Mesothelial cell of epicardium (in vitro differentiated cells): ENCODE measurements at places on chromosomes 5 and 9. TPM values are rescaled to one million over a fixed set of nuclear protein-coding genes. Genes with fewer than 3 reads are reported as not detected.
A peak's percentile ranks its signal among the peaks of the same experiment; 100 is the strongest.

DNA sequence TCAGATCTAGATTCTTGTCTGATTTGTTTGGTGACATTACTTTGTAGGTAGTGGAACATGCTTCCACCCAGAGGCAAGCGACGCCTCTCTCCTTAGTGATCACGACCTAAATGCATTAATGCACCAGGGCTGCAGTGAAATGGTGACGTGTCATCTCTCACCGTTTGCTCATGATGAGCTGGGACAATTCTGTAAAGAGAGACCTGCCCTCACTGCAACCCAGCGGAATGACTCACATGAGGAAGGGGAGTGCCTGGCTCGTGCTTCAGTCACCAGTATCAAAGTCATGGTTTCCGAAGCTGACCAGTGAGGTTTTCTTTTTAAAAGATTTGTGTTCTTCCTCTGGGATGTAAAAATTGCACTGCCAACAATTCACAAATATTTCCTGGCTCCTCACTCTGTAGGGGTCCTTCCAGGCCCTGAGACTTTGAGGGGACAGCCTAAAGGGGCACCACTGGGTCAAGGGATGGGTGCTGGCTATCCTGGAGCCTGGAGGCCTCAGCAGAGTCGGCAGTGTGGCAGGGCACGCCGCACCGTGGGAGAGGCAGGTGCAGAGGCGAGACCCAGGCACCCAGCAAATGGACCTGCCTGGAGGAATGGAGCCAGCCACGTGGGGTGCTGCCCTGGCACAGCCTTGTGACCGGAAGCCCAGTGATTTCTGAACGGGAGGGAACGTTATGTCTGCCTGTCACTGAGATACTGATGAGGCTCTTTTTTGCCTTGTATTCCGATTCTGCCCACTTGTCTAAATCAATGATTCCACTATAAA lies 17.3 kb downstream of the QSOX2 start:
- H3K27ac ChIP-seq = no peak overlapping the region
- H3K4me1 ChIP-seq = no peaks in the 10 kb centered on the region
- DNase-seq = no peak
- H3K36me3 ChIP-seq = peaks cover 2% of the 10 kb centered on the region
- H3K27me3 ChIP-seq = no peaks in the 10 kb centered on the region

DNA sequence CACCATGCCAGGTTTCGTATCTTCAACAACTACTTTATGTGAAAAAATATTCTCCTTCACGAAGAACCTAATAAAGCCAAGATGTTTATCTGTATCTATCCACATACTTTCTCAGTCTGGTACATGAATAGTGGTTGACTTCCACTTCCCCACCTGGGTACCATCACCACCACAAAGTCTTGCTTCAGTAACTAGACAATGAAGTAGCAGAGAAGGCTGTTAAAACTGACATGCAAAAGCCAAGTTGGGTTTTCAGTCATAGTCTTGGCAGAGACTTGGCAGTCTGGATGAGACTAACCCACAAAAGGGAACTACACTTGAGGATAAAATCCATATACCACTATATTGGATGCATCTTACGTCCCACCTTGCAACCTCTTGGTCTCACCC lies 5.0 kb downstream of the P4HA2 start:
- no peaks in the 10 kb centered on the region for H3K27me3 ChIP-seq
- no peak overlapping the region for H3K27ac ChIP-seq
- no peak for DNase-seq
- peaks cover 48% of the 10 kb centered on the region for H3K4me1 ChIP-seq
- peaks cover 7% of the 10 kb centered on the region for H3K36me3 ChIP-seq
- H3K4me3 ChIP-seq = no peak overlapping the region

PCDHGA7 gene
- 0.33 to 0.43 TPM (median 0.38 TPM) in 3 replicates for total RNA-seq

DNA sequence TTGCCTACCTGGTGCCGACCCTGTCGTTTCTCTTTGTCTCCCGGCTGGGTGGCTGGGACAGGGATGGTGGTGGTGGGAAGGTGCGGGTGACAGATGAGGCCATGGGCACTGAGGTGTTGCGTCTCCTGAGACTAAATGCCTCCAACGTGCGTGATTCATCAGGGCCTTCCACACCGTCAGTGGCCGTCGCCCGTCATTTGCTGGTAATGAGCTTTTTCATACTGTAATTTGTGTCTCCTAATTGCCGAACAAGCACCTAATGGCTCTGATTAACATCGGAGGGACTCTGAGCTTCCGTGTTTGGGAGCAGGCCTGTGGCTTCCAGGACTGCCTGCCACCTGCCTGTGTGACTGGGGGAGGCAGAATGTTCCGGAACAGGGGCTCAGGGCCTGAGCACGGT lies 35.2 kb downstream of the RXRA start:
- H3K4me1 ChIP-seq = peaks cover 32% of the 10 kb centered on the region
- no peak overlapping the region for H3K27ac ChIP-seq
- no peak overlapping the region for H3K4me3 ChIP-seq
- H3K27me3 ChIP-seq = no peaks in the 10 kb centered on the region

DNA sequence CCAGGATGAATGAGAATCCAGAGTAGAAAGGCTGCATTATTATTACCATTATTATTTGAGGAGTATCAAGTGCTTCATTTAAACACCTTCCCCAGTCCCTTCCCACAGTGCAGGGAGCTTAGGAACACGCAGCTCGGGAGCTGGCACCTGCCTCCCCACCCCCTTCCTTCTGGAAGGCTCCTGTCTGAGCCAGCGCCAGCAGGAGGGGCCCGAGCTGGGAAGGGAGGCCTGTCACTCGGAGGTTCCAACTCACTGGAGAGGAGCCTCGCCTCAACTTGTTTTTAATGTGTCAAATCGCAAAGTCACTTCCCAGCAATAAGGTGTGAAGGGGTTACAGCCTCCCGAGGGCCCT lies 156.4 kb upstream of the IRX4 start:
- DNase-seq = no peak
- H3K27ac ChIP-seq = no peak overlapping the region
- H3K4me1 ChIP-seq = no peaks in the 10 kb centered on the region
- H3K4me3 ChIP-seq = peak overlapping the region; percentile 54

GRCh38 chr5:31359839-31360238 lies 166.4 kb downstream of the CDH6 start:
- DNase-seq = no peak
- no peak overlapping the region for H3K27ac ChIP-seq
- no peaks in the 10 kb centered on the region for H3K36me3 ChIP-seq
- H3K4me1 ChIP-seq = peaks cover 18% of the 10 kb centered on the region
- no peaks in the 10 kb centered on the region for H3K27me3 ChIP-seq
- no peak overlapping the region for H3K4me3 ChIP-seq

- H3K36me3 ChIP-seq = no peaks in the 10 kb centered on the region
- peaks cover 2% of the 10 kb centered on the region for H3K4me1 ChIP-seq
- DNase-seq = no peak
- H3K27me3 ChIP-seq = no peaks in the 10 kb centered on the region
- no peak overlapping the region for H3K4me3 ChIP-seq
These were observed 190.1 kb downstream of the TMEM232 start for GRCh38 chr5:110536120-110537115.

DNA sequence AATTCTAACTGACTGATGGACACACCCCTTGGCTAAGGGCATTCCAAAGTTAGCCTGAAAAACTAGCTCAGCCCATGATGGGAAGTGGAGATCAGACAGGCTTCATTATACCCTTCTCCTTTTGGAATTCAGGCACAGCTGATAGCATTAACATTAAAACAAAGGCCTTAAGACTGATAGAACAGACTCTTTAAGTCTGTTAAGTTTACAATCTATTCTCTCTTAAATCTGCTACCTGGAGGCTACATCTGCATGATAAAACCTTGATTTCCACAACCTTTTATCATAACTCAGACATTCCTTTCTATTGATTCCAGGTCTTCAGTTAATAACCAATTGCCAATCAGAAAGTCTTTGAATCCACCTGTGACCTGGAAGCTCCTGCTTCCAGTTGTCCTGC lies 281.4 kb downstream of the TUSC1 start:
- no peak overlapping the region for H3K27ac ChIP-seq
- H3K27me3 ChIP-seq = no peaks in the 10 kb centered on the region
- H3K4me3 ChIP-seq = no peak overlapping the region
- DNase-seq = no peak
- no peaks in the 10 kb centered on the region for H3K36me3 ChIP-seq

CKMT2 gene
- total RNA-seq = 2.3 to 2.6 TPM (median 2.6 TPM) in 3 replicates

DNA sequence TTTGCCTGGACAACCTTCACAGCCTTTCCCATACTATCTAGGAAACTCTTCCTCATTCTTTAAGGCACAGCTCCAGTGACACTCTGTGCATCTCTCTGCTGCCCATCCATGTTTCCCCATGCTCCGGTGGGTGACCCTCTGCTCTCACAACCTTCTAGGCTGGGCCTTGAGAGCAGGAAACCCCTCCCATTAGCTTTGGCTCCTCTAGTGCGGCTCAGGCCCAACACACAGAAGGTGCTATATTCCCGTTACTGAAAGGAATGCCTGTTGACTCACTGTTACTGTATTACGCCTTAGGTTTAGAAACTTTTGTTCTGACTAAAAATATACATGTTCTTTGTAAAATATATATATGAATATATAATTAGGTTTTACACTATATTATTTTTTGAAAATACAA lies 8.1 kb upstream of the CCL28 start:
- no peak overlapping the region for H3K4me3 ChIP-seq
- no peaks in the 10 kb centered on the region for H3K36me3 ChIP-seq
- H3K27me3 ChIP-seq = no peaks in the 10 kb centered on the region
- H3K4me1 ChIP-seq = peaks cover 9% of the 10 kb centered on the region
- DNase-seq = no peak
